ENCODE measurements at places on chromosomes 4 and X. TPM values are rescaled to one million over a fixed set of nuclear protein-coding genes. Genes with fewer than 3 reads are reported as not detected.
A peak's percentile ranks its signal among the peaks of the same experiment; 100 is the strongest.

FAM9B gene
- total RNA-seq, result 0.40 TPM

DNA sequence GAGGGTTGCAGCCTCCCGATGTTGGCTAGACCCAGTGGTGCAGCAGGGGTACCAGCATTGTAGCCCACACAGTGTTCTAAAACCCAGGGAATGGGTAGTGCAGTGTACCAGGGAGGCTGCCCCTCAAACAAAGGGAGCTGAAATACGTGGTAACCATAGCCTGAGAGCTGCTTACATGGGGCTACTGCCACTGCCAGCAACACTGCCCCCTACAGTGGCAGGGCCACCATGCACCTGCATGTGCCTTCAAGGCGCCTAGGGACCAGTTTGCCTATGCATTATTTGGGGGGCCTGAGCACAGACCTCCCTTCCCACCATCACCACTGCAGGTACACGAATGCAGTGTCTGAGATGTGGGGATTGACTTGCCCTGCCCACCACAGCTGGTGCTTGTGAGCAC lies 21.0 kb upstream of the BMP15 start:
- H3K27me3 ChIP-seq, result peaks cover 21% of the 10 kb centered on the region
- no peaks in the 10 kb centered on the region for H3K36me3 ChIP-seq
- no peak for DNase-seq

GRCh38 chr4:183838987-183839712 lies 66.0 kb upstream of the STOX2 start:
- DNase-seq, result peak; percentile 43
- H3K4me1 ChIP-seq, result peaks cover 9% of the 10 kb centered on the region
- no peaks in the 10 kb centered on the region for H3K27me3 ChIP-seq
- no peak overlapping the region for H3K27ac ChIP-seq
- H3K36me3 ChIP-seq, result no peaks in the 10 kb centered on the region

DNA sequence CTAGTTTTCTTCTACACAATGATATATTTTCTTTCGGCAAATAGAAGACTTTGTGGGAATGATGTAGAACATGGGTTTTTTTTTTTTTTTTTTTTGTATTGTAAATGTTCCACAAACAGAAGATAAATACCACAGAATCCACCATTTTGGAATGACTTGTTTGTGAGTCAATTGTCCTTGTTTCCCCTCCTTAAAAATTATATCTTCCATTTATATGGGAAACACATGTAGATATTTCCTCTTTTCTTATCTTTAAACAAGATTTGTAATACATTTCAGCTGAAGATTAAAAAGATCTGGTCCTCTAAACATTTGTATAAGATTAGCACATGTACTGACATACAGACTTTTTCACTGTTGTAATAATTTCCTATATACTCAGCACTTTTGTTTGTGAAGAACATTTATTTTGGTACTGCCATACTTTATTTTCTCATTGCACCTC lies 304.6 kb downstream of the SPRY1 start:
- no peaks in the 10 kb centered on the region for H3K27me3 ChIP-seq
- peak overlapping the region; percentile 57 for H3K27ac ChIP-seq
- peaks cover 2% of the 10 kb centered on the region for H3K36me3 ChIP-seq
- DNase-seq, result no peak

DNA sequence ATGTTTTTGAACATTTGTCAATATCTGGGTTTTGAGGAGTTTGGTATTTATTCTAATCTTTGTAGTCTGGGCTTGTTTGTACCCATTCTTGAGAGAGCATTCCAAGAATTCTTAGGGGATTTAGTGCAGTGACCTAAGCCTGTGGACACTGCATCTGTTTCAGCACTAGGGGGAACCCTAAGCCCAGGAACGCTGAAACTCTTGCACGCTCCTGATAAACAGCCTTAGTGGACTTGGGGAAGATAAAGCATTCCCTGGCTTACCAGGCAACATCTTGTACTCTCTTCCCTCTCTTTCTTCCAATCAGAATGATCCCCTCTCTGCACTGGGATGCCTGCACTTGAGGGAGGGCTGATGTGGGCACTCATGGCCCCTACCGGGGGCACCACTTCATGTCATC lies 654.9 kb upstream of the HTR2C start:
- H3K27ac ChIP-seq, result no peak overlapping the region
- H3K27me3 ChIP-seq, result peaks cover 58% of the 10 kb centered on the region
- H3K4me3 ChIP-seq, result no peak overlapping the region
- H3K36me3 ChIP-seq, result peaks cover 5% of the 10 kb centered on the region
- DNase-seq, result peak; percentile 74
- H3K4me1 ChIP-seq, result peaks cover 8% of the 10 kb centered on the region

- no peak overlapping the region for H3K27ac ChIP-seq
- peak; percentile 79 for DNase-seq
- H3K4me1 ChIP-seq, result peaks cover 6% of the 10 kb centered on the region
- H3K4me3 ChIP-seq, result peak overlapping the region; percentile 82
These were observed 862 bp upstream of the INPP4B start for GRCh38 chr4:142846729-142847596.
